ENCODE measurements at places on chromosomes 12 and 14.
A peak's percentile ranks its signal among the peaks of the same experiment; 100 is the strongest.

GRCh38 chr12:48779869-48780268, 9.0 kb downstream of the ADCY6 start:
- peak; percentile 97 for DNase-seq

GRCh38 chr12:42284876-42285275, 41.0 kb downstream of the ZCRB1 start:
- DNase-seq = peak; percentile 30

- no peak for DNase-seq
Measured at GRCh38 chr12:110068654-110069053, 20.3 kb upstream of the C12orf76 start.

- no peak for DNase-seq
Measured at GRCh38 chr14:68000511-68000910, 180.9 kb downstream of the RAD51B start.

DNA sequence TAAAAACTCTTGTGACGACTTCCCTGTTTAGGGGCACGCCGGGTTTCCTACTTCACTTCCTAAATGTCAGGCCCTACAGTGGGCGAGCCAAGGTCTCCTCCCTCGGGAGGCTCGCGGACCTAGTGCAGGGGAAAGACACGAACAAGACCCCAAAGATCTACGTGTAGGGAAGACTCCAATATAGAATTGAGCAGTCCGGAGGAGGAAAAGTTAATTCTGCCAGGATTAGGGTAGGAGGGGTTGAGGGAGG, 564 bp downstream of the ATXN3 start:
- no peak for DNase-seq

DNA sequence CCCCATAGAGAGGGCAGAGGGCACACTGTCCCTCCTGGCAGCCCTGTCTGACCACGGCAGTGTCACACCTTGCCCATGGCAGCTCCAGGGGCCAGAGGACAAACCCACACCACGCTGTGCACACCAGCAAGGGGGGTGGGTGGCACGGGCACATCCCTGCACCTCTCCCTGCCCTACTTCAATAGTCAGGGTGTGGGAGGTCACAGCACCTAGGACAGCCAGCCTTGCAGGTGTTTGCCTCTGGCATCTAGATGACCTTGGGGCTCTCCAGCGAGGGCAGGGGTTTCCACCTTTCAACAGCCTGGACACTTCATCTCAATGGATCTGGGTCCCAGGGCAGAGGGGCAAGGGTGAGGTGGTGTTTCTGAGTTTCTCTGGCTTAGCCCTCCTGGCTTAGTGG, 69.2 kb downstream of the LGMN start:
- no peak for DNase-seq

DNA sequence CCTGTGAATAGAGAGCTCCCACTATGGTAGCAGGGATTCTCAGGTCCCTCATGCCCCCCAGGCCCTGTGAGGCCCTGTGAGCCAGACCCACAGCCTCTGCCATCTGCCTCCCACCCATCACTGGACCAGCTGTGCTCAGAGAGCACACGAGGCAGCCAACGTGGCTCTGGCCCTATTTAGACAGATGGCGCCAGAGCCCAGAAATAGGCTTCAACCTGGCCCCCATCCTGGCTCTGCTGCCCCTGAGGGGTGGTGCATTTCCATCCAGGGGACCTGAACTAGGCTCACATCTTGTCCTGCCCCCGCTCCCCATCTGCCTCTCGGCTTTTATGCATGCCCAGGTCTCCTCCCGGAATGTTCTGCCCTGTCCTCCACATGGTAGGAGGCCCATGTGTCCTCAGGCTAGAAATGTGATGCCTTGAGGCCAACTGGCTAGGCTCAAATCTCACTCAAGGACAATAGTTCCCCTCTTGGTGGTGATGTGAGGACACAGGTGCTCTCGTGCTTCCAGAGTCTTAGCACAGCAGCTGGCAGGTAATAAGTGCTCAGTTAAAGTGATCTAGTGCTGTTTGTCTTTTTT, 18.9 kb downstream of the TMEM63C start:
- no peak for DNase-seq

- peak; percentile 30 for DNase-seq
Measured at GRCh38 chr12:122031342-122032216, 9.9 kb downstream of the BCL7A start.

DNA sequence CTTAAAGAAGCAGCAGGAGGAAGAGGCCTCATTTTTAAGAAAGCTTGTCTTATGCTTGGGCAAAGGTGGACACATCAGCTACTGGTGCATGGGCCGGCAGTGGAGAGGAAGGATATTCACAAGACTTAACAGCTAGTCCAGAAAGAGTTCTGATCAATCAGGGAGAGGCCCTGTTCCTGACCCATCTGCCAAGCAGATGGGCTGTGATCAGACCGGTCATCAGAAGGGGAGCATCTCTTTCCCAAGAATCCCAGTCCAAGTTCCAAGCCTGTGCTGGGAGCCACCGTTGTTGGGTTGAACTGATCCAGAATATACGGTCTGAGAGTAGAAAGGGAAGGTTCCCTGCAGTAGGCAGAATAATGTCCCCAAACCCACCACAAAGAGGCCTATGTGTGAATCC, 32.7 kb upstream of the SOCS2 start:
- no peak for DNase-seq

All from fibroblast of skin of right biceps (primary cell).